ENCODE measurements at places on chromosomes 6 and 20.

DNA sequence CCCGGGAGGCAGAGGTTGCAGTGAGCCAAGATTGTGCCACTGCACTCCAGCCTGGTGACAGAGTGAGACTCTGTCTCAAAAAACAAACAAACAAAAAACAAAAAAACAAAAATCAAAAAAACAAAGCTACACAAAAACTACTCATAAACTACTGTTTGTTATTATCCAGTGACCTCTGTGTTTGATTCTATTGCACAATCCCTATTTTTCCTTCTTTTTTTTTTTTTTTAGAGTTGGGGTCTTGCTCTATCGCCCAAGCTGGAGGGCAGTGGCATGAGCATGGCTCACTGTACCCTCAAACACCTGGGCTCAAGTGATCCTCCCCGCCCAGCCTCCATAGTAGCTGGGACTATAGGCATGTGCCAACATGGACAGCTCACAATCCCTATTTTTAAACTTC, 92.7 kb downstream of the FAM217A start:
- no peaks in the 10 kb centered on the region for H3K27me3 ChIP-seq
- no peaks in the 10 kb centered on the region for H3K36me3 ChIP-seq
- H3K4me3 ChIP-seq, result no peak overlapping the region
- H3K27ac ChIP-seq, result no peak overlapping the region
- peaks cover 4% of the 10 kb centered on the region for H3K4me1 ChIP-seq

DNA sequence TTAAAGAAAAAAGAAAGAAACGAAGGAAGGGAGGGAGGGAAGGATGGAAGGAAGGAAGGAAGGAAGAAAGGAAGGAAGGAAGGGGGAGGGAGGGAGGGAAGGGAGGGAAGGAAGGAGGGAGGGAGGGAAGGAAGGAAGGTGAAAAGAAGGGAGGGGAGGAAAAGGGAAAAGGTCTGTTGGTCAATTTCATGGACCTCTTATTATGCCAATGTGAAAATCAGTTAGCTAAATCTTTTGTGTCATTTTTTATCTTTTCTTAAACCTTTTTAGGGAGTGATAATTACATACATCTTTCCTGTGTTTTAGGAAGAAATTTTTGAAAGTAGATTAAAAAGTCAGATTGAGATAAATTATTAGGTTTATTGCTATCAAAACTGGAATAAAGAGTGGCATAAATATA, 670.2 kb upstream of the CITED2 start:
- H3K36me3 ChIP-seq, result no peaks in the 10 kb centered on the region
- no peak overlapping the region for H3K4me3 ChIP-seq
- H3K27ac ChIP-seq, result no peak overlapping the region
- H3K27me3 ChIP-seq, result no peaks in the 10 kb centered on the region

GRCh38 chr6:166252601-166253000, 55.6 kb downstream of the PRR18 start:
- no peak for DNase-seq
- no peak overlapping the region for H3K27ac ChIP-seq
- H3K36me3 ChIP-seq, result no peaks in the 10 kb centered on the region
- H3K27me3 ChIP-seq, result peaks cover 37% of the 10 kb centered on the region
- H3K4me3 ChIP-seq, result no peak overlapping the region

DNA sequence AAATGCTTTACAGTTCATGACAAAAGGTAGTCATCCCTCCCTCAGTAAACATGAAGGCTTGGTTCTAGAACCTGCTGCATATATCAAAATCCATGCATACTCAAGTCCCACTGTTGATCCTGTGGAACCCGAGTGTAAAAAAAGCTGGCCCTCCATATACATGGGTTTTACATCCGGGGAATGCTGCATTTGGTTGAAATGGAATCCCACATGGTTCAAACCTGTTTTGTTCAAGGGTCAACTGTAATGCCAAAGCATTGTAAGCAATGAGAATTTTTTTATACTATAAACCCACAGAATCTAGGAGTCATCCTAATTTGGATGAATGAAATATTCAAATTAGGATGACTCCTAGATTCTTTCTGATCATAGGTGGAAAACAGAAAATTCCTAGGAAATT, 5.9 kb upstream of the HDAC2 start:
- H3K4me1 ChIP-seq, result peaks cover 2% of the 10 kb centered on the region
- H3K4me3 ChIP-seq, result no peak overlapping the region
- no peak for DNase-seq
- H3K36me3 ChIP-seq, result no peaks in the 10 kb centered on the region

- H3K27ac ChIP-seq, result peak overlapping the region; percentile 72
- peak; percentile 97 for DNase-seq
- no peak overlapping the region for H3K4me3 ChIP-seq
- H3K27me3 ChIP-seq, result no peaks in the 10 kb centered on the region
- H3K4me1 ChIP-seq, result peaks cover 55% of the 10 kb centered on the region
Measured at GRCh38 chr20:4064144-4064909, 49.0 kb upstream of the RNF24 start.
